ENCODE measurements at places on chromosomes 3 and 15.

GRCh38 chr15:83287541-83288027 lies 3.1 kb upstream of the BNC1 start:
- peak; percentile 86 for DNase-seq

DNA sequence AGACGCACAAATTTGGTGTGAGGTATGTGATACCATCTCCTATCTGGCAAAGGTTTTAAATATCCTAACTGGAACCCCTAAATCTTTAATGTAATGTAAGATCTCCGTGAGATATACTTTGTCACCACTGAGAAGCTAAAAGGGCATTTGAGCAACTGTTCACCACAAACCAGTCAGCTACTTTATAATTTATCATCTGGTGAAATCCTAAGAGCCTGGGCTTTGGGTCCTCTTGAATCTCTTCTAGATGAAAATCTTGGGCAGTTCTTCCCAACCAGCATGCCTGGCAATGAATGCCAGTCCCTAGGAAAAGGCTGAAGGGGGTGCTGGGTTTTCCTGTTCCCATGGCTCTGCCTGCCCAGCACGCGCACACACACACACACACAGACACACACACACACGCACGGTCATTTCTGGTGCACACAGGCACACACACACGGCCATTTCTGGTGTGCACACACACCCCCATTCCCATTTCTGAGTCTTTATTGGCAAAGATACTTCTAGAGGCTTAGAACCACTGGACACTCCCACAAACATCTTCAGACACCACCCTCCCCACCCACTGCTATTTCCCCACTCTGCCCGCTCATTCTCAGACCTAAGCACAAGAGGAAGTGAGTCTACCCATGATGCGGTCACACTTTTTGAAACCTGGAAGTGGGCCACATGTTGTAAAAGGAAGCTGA lies 72.6 kb downstream of the MYO1E start:
- DNase-seq: peak; percentile 90

GRCh38 chr3:144282313-144282712 lies 310.7 kb downstream of the DIPK2A start:
- DNase-seq: no peak

DNA sequence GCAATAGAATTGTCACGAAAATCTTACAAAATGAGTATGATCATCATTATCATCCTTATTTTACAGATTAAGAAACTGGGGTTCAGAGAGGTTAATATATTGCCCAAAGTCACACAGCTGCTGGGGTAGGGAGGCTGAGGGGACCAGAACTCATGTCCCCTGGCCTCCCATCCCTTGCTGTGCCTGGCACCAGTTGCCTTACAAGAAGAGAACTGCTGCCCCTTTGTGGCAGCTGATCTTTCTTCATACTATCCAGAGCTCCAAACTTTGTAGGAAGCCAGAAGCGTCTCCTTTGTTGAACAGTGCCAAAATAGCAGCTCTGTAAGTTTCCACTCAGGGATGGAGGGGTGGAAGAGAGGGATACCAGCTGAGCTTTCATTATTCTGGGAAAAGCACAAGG lies 236.8 kb upstream of the TBC1D5 start:
- DNase-seq: no peak

DNA sequence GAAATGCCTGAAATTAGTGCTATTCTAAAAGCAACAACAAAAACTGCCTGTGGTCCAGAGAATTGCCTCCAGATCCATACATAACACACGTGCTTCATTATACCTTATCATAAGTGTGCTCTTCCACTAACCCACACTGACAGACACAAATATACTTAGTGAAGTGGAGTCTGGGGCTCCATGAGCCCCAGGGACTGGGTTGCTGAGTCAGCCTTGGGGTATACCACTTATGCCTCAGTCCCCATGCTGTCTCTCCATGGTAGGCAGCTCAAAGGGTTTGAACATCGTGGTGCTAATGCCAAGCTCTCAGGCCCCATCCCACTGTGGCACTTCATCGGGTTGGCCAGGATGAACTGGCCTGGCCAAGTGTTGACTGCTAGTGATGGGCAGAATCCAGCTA lies 10.8 kb downstream of the ZDHHC3 start:
- no peak for DNase-seq

DNA sequence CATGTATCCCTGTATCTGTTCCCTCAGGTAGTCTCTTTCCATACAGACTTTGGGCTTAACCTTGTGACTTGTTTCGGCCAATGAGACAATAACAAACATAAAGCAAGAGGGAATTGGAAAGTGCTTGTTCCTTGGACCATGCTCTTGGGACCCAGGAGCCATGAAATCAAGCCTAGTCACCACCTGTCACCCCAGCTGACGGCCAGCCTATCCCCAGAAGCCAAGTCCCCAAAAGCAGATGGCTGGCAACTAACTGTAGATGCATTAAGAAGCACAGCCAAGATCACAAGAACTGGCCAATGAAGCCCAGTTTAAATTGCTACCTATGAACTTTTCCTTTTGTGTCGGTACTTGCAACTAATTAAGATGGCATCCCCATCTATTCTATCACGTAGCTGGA lies 822.0 kb downstream of the CADM2 start:
- DNase-seq: no peak

Measured in SJSA1 (cell line).